Central memory CD8-positive, alpha-beta T cell (primary cell): ENCODE measurements at places on chromosomes 3 and 15.

DNA sequence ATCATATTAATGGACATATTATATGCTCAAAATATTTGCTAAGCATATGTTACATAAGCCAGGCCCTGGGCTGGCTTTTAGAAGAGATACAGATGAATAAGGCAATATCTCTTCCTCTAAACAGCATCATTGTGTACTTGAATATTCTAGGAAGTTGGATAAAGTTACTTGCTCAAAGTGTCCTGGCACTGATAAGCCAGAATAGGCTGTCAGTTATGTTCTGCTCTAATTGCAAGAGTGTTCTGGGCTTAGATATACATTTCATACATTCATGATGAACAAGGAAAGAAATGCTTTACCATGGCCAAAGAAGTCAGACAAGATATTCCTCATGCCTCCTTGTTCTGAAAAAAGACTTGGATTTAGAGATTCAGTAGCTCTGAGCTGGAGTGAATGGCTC lies 40.7 kb downstream of the KBTBD12 start:
- DNase-seq, result no peak

- DNase-seq, result no peak
These were observed 171.0 kb upstream of the SMAD3 start for GRCh38 chr15:66894363-66894762.

- DNase-seq, result no peak
These were observed 3.2 kb upstream of the SENP2 start for GRCh38 chr3:185582871-185583270.

DNA sequence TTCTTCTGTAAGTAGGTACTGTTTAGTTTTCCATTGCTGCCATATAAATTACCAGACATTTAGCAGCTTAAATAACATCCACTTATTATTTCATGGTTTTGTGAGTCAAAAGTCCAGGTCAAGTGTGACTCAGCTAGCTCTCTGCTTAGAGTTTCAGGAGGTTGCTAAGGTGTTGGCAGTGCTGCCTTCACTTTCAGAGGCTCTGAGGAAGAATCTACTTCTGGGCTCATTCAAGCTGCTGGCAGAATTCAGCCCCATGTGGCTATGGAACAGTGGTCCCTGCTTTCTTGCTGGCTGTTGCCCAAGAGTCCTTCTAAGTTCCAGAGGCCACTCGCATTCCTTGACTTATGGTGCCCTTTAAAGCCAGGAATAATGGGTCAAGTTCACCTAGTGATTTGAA lies 4.5 kb downstream of the CFAP44 start:
- no peak for DNase-seq

DNA sequence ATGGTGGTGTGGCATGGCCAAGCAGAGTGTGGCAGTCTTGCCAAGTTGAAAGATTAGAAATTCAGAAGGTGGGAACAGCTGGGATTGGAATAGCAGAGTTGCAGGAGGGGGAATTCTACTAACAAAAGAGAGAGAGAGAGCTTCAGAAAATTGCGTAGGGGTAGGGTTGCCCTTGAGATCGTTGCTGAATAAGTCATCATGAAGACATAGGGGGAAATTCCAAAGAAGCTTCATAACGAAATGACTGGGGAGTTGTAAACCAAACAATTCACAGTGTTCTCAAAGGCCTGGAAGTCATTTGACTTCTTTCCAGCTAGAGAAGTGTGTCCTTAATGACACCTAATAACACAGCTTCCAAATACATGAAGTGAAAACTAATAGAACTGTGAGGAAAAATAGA lies 26.3 kb upstream of the TIPARP start:
- DNase-seq, result no peak

- DNase-seq, result peak; percentile 33
These were observed 161.5 kb downstream of the FOXP1 start for GRCh38 chr3:71421820-71422566.

- DNase-seq, result no peak
These were observed 251.0 kb downstream of the FAM43A start for GRCh38 chr3:194936659-194937058.

GRCh38 chr15:48680841-48681240 lies 35.3 kb upstream of the FBN1 start:
- DNase-seq, result no peak

DNA sequence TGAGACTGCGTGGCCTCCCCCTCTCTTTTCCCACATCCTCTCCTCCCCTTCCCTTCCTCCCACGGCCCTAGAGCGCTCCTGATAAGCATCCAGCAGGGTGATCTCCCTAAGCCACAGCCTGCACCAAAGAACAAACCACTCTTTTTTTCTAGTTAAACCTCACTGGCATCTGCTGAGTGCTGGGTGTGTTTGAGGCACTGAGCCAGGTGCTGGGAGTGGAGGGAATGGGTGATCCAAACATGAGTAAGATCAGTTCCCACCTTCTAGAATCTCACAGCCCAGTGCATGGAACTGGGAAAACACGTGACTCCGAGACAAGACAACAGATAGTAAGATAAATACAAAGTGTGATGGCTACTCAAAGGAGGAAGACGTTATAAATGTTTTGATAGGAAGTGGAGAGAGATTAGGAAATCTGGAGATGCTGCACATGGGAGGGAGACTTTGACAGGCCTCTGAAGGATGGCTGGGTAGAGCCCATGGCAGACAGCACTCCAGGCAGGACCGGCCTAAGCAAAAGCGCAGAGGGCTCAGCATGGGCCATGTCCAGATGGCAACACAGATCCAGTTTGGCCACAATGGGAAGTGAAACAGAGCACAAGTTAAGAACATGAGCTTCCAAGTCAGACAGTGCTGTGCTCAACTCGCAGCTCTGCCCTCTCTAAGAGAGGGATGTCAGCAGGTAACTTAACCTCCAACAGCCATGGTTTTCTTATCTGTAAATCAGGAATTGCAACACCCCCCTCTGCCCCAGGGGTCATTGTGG lies 55.6 kb downstream of the CCR3 start:
- no peak for DNase-seq

DNA sequence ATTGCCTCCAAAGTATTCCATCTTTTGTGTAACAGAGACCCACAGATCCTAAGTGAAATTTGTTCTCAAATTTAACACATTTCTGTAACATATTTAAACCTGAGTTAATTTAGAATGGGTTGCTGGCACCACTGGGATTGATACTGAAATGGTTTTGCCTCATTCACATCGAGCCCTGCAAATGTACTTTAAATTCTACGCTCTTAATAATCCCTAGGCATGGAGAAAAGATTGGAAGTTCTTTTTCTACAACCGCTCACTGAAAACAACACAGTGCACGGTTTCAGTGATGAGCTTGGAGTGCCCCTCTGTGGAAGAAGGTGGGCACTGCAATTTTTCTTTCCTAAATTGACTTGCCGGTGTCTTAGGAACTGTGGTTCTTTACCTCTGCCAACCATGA lies 109.9 kb upstream of the ATP11B start:
- DNase-seq, result peak; percentile 26

GRCh38 chr3:52408466-52408865 lies 36.4 kb downstream of the SEMA3G start:
- DNase-seq, result no peak

GRCh38 chr15:73617913-73618312 lies 15.3 kb downstream of the NPTN start:
- DNase-seq, result no peak

GRCh38 chr15:69468241-69469121 lies 15.9 kb downstream of the RPLP1 start:
- DNase-seq, result peak; percentile 91

GRCh38 chr15:31925541-31925940 lies 104.8 kb upstream of the CHRNA7 start:
- no peak for DNase-seq

DNA sequence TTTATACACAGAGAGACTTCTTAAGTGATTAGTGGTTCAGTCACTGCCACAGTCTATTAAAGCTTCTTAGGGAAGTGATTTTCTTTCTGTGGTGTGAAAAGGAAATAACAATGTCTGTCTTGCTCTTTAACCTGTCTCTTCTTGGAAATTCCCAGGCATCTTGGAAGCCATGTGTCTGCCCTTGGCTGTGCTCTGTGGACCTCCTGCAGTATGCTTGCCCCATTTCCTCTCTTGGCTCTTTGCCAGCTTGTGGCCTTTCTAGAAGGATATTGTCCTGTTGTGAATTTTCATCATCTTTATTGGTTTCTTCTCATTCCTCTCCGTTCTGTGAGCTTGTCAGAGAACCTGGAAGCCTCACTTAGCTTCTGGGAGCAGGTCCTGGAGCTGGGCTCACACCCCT lies 338.4 kb upstream of the C2CD4B start:
- DNase-seq, result no peak

DNA sequence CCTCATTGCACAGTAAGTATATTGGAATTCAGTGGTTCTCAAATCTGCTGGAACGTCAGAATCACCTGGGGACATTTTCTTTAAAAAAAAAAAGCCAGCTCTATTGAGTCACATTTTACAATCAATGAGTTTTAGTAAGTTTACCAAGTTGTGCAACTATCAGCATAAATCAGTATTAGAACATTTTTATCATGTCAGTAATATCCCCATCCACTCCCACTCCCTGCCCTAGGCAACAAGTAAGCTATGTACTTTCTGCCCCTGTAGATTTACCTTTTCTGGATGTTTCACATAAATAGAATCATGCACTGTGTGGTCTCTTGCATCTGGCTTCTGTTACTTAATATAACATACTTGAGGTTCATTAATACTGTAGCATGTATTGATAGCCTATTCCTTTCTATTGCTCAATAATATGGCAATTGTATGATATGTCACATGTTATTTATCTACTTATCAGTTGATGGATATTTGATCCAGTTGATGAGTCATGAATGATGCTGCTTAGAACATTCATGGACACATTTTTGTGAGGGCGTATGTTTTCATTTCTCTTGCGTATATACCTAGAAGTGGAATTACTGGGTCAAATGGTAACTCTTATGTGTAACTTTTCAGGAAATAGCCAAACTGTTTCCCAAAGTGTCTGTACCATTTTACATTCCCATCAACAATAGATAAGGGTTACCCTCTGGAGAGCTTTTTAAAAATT lies 180.5 kb downstream of the THSD4 start:
- DNase-seq, result no peak

GRCh38 chr3:138374573-138375134 lies 26.3 kb downstream of the MRAS start:
- DNase-seq, result no peak

- no peak for DNase-seq
These were observed 470.6 kb downstream of the OCA2 start for GRCh38 chr15:27628486-27628885.

DNA sequence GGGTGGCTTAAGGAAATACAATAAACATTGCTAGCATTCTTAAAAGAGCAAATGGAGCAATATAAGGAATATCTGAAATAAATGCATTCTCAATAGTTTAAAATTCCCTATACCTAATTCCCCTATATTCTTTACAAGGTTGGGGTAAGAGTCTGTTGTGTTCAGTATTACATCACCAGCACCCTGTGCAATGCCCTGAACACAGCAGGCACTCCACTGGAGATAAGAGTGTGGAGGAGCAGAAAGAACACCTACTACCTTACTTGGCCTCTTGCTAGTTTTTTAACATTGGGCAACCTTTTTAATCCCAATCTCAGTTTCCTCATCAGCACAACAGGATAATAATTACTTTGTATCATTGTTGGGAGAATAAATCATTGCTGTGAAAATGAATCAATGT lies 140.2 kb upstream of the PLXND1 start:
- DNase-seq, result no peak
